GM13977 (cell line): ENCODE measurements at places on chromosomes 11 and 22.
A peak's percentile ranks its signal among the peaks of the same experiment; 100 is the strongest.

DNA sequence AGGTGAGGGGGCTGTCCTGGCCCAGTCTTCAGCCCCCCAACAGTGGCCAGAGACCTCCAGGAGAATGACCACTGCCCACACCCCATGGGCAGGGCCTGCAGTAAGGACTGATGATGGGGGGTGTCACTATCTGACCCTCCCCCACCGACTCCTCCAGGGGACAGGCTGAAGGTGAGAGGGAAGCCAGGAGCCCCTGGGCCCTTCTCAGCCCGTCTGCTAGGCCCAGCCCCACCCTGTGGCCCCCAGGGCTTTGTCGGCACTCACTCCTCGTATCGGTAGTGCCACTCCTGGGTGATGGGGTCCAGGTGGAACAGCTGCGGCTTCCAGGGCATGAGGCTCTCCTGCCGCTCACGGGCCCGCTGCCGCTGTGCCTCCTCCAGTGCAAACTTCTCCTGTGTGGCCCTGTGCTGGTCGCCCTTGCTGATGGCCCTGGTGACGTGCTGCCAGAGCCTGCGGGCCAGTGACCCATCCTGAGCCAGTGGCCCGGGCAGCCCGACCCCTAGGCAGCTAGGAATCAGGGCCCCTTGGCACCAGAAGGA is 35.4 kb upstream of the CARS1 start:
- peak; percentile 21 for DNase-seq

DNA sequence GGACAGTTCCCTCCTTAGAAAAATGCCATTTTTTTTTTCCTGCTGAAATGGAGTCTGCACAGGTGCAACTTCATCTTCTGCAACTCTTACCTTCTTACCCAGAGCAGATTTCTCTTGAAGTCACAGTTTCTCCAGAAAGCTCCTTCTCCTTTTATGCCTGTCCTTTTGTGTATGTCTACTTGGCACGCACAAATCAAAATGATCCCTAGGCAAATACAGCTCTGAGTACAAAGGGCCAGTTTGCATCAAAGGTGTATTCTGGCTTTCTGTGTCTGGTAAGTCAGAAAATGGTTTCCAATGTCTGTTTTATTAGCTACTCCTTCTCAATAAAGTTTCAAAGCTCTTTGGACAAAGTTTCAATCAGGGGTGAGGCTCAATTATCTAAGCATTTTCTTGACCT is 2.5 kb downstream of the CLDN25 start:
- DNase-seq = no peak

GRCh38 chr22:30598986-30599385 is 7.3 kb upstream of the PES1 start:
- no peak for DNase-seq

DNA sequence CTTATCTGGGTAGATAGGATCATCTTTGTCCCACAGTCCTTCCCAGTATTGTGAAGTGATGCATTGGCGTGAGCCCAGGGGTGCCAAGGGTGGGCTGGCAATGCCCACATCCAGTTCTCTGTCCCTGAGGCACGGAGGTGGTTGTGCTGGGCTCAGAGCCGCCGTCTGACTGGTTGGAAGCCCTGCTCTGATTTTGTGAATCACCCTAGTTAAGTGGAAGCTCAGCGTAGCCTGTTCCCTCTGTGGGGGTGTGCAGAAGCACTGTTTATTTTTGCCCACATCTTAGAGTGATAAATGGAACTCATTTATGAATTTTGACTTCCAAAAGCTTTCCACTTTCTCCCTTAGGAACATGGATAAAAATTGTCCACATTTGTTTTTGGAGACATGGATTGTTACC is 13.6 kb downstream of the BCR start:
- no peak for DNase-seq

GRCh38 chr22:36156119-36156514 is 4.4 kb downstream of the APOL3 start:
- DNase-seq = no peak

DNA sequence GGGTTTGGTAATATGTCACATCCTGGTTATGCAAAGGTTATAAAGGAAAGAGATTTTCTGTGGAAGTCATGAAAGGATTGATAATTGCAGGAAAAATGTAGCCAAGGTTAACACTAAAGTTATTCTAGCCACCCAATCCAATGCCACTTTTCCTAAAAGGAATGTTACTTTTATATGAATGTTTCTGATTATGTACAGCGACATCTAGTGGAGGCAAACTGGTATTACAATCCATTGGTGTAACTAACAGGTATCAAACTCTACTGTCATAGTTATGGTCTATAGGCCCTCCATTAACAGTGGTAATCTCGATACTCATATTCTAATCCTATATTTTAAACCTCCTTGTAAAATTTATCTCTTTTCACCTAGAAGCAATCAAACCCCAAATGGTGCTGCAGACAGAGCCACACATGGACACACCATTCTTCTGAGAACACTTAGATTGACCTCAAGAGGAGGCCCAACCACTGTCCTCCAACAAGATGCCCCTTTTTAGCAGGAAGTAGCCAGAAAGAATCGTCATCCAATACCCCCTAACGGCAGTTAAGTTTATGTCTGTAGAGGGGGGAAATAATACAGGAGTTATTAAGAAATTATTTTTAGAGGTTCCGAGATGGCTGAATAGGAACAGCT is 74.9 kb upstream of the RAG2 start:
- peak; percentile 28 for DNase-seq

DNA sequence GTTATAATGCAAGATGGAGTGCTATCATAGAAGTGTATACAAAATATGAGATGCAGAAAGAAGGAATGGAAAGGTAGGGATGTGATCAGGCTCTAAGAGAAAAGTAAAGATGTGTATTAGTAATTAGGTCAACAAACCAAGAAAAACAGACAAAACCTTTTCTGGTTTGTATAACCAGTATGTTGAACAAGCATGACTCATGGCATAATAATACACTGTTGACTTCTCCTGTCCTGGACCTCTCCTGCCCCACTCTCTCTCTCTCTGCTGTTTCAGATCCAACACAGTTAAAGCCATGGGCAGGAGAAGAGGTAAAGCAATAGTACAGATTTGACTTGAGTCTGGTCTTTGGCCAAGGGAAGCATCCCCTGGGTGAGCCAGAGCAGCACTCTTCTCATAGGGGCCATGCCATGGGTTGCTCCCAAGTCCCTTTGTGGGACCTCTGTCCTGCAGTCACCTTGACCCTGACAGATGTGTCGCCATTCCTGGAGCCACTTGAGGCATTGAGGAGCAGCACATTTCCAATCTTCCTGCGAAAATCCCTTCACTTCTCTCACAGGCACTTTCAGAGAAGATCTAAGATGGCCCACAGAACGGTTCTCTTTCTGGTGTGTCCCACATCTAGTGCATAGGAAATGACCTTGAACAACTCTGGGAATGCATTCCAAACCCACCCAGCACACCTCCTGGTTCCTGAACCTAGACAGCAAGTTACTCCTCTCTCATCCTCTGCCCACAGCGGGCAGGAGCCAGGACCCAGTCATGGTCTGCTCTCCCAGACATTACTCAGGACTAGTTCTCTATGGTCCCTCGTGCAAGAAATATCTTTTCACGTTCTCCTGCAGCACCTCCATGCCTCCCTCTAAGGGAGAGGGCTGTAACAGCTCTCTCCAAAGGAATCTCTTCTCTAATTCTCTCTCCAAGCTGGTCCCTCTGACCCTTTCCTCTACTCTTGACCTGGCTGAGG is 58.2 kb upstream of the PRSS23 start:
- DNase-seq = no peak

DNA sequence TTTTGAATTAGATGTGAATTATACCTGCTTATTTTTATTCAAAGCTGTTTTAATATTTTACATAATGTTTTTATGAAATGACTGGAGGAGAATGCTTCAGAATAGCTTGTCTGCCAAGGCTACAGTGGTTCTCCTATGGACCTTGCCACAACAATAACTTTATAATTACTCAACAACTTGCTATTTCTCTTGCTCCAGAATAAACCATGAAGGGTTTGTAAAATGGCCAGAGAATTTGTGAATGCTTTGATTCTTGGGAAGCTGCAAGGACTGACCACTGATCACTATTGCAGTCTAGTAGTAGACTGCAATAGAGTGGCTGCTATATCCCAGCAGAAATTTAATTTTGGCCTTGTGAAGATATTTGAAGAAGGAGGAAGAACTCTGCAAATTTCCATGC is 199.7 kb downstream of the FAT3 start:
- DNase-seq = no peak

DNA sequence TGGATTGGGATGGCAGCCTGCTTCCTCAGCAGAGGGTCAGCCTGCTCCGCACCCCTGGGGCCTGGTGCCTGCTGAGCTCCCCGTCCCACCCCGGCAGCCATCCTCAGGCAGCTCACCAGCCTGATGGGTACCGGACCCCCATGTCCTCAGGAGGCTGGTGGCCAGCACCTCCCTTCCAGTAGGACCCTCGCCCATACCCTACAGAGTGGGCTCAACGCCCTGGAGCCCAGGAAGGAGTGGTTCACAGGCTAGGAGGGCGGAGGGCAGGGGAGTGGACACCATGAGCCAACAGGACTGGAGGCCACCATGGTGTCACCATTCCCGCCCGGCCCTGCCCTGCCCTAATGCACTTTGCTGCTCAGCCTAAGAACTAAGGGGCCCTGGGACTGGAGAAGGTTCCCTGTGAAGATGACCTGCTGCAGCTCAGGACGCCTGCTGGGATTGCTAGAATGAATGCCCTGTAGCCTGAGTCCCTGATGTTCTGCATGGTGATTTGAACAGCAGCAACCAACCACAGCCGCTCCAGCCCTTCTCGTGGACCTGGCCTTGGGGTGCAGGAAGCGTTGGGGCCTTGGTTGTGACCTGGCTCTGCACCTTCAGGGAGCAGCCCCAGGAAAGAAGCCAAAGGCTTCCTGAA is 1080.8 kb downstream of the BRD1 start:
- no peak for DNase-seq

DNA sequence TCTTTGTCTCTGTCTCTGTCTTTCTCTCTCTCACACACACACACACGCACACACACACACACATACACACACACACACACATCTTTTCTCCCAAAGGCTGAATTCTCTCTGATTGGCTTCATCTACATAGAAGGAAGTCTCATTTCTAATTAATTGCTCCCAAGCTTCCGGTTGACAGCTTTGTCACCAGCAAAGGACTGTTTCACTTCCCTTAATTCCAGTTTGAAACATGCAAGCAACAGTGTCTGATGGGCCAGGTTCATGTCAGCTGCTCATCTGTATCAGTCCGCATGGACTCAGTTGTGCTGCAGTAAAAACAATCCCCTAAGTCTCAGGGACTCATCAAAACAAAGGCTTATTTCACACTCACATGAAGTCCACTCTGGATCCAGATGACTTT is 16.2 kb upstream of the PVALB start:
- no peak for DNase-seq

DNA sequence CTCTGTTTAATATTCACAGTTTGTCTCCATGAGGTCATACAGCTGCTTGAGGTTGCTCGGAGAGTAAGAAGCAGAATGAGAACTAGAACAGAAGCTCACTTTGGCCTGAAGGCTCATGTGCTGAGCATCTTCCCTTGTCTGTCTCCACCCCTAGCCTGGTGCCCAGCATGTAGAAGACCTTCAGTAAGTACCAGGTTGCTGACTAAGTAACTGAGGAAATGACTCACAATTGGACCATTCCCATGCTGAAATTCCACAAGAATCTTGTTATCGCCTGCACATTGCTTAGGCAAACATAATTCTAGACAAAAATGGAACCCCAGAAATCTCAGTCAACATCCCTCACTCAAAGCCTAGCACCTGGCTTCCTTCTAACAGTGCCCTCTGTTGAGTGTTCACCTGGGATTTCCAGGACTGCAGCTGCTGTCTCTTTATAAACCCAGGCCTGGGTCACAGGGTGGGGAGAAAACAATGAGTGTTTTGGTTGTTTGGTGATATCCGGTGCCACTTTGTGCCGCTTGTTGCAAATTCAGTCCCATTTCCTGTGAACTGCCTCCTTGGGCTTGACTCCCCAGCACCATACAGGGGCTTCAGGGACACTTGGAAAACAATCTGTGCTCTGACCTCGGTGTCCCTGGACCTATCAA is 406.8 kb downstream of the ETS1 start:
- DNase-seq = no peak

- DNase-seq = peak; percentile 32
Observed at GRCh38 chr11:111602865-111603610, 789 bp downstream of the SIK2 start.

DNA sequence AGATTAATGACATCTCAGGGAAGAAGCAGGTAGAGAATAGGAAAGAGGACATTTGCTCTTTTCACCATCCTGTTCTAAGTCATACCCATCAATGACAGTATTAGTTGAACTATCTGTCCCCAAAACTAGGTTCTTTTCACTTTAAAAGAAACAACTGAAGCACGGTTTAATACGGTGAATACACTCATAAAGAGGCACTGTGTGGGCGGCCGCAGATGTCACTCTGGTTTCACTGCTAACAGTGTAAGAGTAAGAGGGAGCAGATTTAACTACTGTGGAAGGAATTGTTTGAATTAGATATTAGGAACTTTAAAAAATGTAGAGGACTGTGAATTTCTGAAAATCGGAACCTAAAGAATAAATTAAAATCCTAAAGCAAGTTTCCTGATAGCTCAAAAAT is 49.5 kb downstream of the VSIG10L2 start:
- peak; percentile 44 for DNase-seq

DNA sequence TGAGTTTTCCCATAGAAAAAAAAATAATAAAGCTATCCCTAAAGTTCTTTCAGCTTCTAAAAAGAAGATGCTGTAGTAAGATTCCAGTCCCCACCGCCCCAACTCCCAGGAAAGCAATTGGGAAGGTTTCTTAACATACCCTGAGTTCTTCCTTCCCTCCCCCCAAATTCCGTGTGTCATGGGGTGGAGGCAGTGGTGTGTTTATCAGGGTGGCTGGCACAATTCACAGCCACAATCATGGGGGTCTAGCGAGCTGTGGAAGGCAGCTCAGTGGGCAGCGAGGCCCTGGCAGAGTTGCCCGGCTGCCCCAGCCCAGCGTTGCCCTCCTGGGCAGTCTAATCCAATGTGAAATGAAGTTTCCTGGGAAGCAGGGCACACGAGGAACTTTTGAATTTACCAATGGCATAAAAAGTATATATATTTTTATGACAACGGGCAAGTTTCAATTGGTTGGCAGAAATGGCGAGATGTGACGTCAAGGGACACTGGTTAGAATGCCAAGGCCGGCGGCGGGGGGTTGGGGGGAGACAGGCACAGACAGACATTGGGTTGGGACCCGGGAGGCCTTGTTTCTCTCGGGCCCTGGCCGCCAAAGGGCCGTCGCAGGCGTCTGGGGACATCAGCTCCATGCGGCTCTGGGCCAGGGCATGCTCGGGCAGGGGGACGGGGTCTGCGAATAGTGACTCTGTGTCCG is 80.7 kb upstream of the PPARA start:
- no peak for DNase-seq

- no peak for DNase-seq
Observed at GRCh38 chr11:75013051-75013450, 24.3 kb downstream of the NEU3 start.
